ENCODE measurements at places on chromosomes 12 and 14.

DNA sequence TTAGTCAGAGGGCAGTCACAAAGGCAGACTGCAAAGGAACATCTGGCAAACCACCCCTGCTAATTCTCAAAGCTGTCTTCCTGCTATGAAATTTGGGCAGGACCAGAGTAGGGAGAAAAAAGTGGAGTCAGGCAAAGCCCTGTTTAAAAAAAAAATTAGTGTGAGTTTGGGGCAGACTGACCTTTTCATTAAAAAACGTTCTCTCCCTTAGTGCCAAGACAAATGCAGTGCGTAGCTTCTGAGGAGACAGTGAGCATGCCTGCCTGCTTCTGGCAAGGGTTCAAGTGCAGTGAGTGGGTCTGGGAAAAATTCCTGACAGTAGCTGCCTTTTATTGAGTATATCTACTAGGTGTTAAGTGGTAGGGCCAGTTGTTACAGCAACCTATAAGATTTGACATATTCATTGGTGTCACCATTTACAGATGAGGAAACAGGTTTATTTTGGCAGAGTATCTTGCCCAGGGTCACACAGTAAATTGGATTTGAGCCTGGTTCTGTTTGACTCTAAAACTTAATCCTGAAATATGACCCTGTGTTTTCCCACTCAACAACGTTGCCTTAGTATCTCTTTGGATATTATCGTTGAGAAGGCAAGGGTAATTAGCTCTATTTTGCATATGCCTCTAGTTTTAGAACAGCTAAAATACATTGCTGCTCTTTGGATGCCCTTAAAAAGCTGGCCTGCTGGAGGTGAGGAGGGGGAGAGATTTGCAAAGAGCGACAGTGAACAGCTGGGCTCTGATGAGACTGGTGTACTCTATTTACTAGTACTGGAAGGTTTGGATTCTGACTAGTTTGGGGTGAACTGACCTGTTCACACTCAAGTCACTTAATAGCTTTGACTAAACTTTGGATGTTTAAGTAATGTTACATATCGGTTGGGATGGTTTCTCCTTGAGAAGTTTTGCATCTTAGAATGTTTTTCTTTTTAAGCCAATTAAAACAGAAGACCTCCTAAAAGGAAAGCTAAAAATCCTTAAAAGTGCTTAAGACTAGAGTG, 72.8 kb downstream of the PAPOLA start:
- DNase-seq = no peak

- DNase-seq = no peak
Measured at GRCh38 chr12:68839183-68840147, 31.5 kb downstream of the MDM2 start.

DNA sequence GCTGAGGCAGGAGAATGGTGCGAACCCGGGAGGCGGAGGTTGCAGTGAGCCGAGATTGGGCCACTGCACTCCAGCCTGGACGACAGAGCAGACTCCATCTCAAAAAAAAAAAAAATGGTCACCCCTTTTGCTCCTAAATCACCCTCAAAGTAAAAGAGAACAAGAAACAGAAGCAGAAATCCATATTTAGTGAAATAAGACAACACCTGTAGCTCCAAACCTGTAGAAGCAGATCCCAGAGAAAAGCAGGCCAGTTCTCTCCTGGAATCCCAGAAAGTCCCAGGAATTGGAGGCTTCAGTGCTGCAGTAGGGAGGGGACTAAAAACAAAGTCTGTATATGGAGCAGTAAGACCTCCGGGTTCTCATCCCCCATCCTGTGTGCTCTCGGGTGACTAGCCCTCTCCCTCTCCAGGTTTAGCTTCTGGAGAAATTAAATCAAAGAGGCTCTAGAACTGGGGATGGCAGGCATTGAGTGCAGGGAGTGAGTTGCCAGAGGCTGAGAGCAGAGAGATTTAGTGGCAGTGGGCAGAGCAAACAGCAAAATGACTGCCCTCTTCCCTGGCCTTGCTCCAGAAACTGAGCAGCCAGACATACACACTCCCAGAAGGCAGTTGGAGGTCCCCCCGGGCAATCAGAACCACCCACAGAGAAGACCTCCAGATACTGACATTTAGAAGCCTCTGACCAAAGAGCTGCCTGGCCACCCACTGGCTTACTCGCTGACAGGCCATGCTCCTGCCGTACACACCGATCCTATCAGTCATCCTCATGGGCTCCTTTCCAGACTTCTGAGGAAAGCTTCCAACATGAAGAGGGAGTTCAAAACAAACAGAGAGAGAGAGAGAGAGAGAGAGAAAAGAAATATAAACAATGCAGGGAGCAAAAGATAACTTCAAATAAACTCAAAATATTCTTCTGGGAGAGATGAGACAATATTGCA, 6.3 kb upstream of the MLXIP start:
- no peak for DNase-seq

GRCh38 chr12:53221203-53222080, 10.6 kb downstream of the RARG start:
- DNase-seq = peak; percentile 47

DNA sequence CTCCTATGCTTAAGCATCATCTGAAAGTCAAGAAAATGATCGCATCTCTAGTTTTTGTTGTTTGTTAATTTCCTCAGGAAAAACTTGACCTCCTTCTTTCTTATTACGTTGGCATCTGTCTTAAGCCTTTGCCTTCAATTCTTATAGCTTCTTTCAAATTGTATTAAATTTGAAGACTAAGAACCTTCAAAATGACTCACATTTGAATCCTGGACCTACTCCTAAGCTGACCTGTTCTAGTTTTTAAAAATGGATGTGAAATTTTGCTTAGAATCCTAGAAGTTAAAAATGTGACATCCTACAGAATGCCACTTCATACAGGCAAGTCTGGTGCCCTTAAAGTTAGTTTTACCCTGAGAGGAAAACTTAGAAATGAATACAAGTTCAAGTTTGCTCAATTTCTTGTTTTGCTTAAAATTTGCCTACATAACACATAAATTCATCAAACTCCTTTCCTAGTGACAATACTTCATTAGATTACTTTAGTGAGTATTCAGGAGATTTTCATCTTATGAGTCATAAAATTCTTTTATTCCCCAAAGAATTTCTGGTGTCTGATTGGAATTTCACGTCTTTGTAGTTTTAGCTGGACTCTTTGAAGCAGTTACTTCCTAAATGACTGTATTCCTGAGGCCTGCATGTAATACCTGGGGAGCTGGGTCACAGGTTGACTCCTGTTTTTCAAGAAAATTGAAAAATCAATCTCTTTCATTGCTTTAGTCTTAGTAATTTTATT, 152.3 kb downstream of the MSRB3 start:
- no peak for DNase-seq

DNA sequence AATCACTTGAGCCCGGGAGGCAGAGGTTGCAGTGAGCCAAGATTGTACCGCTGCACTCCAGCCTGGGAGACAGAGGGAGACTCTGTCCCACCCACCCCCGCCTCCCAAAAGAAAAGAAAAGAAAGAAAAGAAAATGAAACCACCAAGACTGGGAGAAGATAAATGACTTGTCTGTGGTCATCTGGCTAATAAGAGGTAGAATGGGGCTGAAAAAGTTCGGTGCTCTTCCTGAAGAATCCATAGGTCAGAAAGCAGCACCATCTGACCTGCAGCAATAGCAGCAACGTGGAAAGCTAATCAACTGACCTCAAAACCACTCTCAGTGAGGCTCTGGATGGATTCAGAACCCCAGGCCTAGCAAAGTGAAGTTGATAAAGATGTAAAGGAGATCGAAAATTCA, 25.2 kb downstream of the SSH1 start:
- no peak for DNase-seq

GRCh38 chr12:106682594-106683234, 91.8 kb upstream of the RIC8B start:
- no peak for DNase-seq

GRCh38 chr12:102939670-102940222, 17.7 kb upstream of the ASCL1 start:
- no peak for DNase-seq

- DNase-seq = no peak
Measured at GRCh38 chr14:85483037-85483436, 46.9 kb upstream of the FLRT2 start.

- no peak for DNase-seq
Measured at GRCh38 chr12:49921936-49922335, 18.2 kb upstream of the FAIM2 start.
